ENCODE measurements at places on chromosomes 3 and 15.

- no peak for DNase-seq
Observed at GRCh38 chr3:190521998-190522397, 8.1 kb downstream of the IL1RAP start.

- DNase-seq, result no peak
Observed at GRCh38 chr3:110026421-110026820, 689.1 kb upstream of the DPPA4 start.

DNA sequence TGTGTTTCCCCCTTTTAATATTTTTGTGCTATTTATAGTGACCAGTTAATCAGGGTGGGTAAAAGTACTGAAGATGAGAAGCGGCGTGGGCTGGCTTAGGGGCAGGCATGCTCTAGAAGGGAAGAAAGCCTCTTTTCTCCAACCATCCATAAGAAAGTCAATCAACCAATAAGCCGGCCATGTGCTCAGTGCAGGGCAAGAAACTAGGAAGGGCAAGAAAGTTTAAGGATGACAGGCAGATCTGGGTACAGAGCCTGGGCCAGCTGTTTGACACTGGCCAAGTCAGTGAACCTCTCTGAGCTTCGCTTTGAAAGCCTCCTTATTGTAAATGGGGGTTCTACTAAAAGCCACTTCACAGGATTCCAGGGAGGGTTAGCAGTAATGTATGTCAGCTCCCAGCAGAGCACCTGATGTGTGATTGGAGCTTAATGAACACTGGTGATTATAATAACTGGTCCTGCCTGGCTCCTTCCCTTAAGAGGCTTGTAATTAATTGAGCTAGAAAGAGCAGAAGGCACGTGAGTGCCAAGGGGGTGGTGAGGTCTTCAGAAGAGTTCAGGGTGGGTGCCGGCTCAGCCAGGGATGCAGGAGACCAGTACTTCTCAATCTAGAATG lies 5.7 kb upstream of the CHRNA3 start:
- no peak for DNase-seq

DNA sequence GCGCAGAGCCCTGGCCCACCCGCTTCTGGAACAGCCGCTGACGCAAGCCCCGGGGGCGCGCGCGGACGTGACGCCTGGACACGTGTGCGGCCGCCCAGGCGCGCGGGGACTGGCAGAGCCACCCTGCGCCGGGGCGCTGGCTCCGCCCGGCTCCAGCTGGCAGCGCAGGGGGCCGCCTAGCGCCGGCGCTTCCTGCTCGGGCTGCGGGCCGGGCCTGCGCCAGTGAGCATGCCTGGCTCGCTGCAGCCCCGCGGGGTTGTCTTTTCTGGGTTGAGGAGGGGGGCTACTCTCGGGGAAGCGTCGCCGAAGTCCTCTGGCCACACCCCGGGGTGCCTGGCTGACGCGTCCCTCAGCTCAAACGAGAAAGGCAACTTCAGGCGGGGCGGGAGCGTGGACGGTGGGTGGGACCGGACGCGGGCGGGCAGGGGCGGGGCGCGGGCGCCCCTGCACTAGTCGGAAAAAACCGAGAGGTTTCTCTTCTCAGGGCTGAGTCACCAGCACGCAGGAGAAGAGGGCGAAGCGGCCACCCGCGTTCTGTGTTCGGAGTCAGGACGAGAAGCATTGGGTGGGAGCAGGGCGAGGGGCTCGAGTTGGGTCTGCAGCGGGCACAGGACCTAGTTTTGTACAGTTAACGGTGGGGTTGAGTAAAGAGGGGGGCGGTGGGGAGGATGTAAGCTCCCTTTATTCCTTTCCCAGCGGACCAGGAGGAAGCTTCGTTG lies at the start of gene SIAH2:
SIAH2 (minus strand) TSS at position 48 of the 719 bp plus-strand sequence. CDS start 320 bp downstream, outside the sequence.
- peak; percentile 98 for DNase-seq

GRCh38 chr15:81484086-81484955 lies 110.3 kb upstream of the TMC3 start:
- DNase-seq, result no peak

GRCh38 chr3:81531846-81532245 lies 229.6 kb downstream of the GBE1 start:
- DNase-seq, result no peak
